ENCODE measurements at places on chromosomes 12 and 14.

DNA sequence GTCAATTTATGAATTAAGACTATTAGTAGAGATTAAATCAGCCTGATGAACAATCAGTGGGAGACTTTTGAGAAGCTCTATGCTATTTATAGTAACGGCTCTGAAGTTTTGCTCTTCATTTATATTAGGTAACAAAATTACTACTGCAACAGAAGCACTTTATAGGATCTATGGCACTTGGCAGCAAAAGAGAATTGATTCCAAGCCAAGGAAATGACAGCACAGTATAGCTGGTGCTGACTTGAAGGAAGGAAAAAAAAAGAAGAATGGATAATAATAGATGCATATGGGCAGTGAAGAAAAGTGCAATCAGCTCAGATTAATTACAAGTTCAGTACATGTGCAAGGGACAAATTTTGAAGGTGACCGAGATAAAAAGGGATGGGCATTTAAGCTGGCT is 228.2 kb upstream of the PPFIA2 start:
- DNase-seq: no peak

- DNase-seq: no peak
Observed at GRCh38 chr14:59918824-59919569, 947 bp upstream of the LRRC9 start.

- no peak for DNase-seq
Observed at GRCh38 chr12:1814266-1814665, 6.1 kb upstream of the LRTM2 start.

DNA sequence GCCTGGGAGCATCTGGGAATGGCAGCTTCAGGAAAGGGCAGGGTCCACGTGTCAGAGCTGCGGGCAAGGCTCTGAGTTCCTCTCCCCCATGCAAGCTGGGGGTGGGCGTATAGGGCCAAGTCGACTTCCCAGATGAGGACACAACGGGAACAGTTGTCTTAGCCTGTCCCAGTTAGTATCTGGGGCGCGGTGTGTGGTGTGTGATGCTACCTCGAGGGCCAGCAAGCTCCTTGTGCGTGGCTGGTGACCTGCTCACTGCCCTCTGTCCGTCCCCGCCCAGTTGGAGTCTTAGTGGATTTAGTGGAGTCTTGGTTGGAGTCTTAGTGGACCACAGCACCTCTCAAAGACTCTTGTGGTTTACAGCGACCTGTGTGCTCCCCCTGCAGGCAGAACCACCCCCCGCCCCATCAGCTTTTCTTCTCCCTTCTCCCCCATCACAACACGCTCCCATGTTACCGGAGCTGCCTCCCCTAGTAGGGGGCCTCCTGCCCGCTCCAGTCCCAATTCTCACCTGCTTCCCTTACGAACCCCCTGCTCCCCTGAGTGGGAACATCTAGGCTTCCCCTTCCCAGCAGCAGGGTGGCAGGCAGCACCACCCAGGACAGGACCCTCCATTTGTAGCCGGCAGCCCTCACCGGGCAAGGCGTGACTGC is 8.7 kb downstream of the ASPG start:
- no peak for DNase-seq

DNA sequence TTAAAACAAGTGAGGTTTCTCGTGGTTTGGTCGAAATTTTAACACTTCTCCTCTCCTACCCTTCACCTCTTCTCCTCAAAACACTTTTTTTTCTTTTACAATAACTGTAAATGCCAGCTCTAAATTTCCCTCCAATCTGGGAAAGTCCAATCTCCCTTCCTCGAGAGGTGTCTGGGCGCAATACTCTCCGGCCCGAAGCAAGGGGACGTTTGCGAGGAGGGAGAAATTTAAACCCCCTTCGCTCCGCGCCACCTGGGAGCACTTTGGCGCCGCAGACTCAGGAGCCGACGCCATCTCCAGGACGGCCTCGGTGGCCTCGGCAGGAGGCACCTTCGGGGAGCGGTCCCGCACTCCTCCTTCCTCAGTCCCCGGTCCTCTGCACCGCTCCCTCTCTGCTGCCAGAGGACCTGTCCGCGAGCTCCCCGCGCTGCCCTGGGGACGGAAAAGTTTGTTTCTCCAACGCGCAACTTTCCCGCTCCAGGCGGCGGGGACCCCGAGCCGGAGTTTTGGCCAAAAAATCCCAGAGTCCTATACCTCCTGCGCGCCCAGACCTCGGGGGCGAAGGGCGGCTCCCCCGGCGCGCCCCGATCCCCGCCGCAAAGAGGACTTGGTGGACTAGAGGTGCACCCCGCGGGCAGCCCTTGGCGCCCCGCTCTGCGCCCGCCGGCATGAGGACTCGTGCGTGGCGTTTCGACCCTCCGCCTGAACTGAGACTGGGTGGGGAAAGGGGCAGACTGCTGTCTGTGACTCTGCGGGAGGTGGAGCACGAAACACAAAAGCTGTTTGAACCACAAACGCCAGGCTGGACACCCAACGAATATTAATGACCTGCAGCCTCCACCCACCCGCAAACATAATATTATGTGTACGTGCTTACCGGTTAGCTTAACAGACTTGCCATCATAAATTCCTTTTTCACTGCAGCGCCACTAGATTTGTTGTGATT is 95.2 kb upstream of the HMGA2 start:
- DNase-seq: no peak

DNA sequence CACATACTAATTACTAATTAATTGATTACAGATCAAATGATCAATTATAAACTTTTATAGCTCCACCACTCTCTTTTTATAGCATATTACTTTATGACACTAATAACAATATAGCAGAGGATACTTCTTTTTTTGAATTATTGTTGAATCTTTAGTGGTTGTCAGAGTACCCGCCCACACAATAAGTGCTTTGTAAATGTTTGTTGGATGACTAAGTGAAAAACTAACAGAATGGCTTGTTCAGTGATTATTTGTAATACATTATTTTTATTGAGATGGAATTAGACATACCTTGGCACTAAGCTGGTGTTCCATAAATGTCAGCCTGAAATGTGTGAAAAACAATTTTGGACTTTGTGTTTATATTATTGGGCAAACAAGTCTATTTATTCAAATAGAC is 670.5 kb upstream of the ATXN7L3B start:
- no peak for DNase-seq

GRCh38 chr12:27163048-27163715 is 80.8 kb upstream of the C12orf71 start:
- no peak for DNase-seq

- peak; percentile 40 for DNase-seq
Observed at GRCh38 chr12:92065018-92065499, 80.6 kb downstream of the BTG1 start.

GRCh38 chr12:67798768-67799167 is 150.2 kb downstream of the DYRK2 start:
- no peak for DNase-seq

- peak; percentile 7 for DNase-seq
Observed at GRCh38 chr12:105084251-105085250, at the start of gene ALDH1L2. Gene ALDH1L2 (minus strand): TSS chr12:105084458. CDS start chr12:105084436, 22 bp downstream.

DNA sequence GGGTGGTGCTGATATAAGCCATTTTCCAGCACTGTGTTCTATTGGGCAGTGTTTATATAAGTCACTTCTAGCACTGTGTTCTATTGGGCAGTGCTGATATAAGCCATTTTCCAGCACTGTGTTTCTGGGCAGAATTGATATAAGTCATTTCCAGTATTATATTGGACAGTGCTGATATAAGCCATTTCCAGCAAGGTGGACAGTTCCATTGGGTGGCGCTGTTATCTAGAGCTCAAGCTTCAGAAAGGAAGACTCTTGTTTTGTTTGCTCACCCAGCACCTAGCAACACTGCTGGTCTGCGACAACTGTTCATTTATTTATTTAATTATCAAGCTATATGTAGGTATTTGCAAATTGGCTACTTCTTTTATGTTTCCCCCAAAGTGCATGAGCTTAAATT is 690.3 kb downstream of the AACS start:
- DNase-seq: no peak

DNA sequence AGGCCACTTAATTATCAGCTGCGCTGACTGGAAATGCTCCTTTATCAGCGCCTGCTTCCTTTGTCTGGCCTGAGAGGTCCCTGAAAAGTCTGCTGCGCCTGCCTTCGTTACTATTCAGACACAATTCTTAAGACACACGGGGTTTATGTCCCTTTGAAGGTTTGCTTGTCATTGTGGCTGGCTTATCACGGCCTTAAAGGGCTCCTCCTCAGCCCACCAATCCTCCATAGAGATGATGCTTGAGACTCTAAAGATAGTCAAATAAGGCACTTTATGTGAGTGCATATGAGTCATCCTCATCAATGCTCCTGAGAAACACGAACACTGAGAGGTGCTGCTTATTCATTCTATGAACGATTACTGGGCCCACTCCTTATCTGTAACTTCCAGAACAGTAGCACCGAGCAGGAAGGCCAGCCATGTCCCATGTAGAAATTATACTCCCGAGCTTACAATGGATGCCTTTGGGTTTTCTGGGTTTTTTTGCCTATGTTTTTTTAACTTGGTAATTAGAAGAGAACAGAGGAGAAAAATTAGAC is 1268.2 kb upstream of the TMEM132C start:
- DNase-seq: no peak

DNA sequence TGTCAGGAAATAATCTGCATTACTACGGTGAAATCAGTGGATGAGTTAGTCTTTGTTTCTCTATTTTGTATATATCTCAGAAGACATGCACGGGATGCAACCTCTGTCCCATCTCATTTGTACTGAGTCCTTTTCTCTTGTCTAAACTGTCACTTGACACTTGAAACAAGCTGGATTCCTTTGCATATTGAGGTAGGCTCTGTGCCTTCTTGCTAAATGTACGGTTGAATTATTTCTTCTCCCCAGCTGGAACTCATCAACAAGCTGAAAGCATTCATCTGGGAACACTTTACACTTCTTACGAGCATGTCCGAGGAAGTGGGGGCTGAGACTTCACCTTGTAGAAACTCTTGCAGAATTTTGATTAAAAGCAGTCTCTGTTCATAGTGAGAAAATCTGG is 119.5 kb downstream of the VEZT start:
- DNase-seq: no peak

GRCh38 chr14:105185973-105186372 is 4.9 kb upstream of the NUDT14 start:
- no peak for DNase-seq

- DNase-seq: no peak
Observed at GRCh38 chr12:130559806-130560205, 156.3 kb downstream of the RIMBP2 start.

GRCh38 chr14:102353126-102353619 is 9.5 kb downstream of the CINP start:
- no peak for DNase-seq

DNA sequence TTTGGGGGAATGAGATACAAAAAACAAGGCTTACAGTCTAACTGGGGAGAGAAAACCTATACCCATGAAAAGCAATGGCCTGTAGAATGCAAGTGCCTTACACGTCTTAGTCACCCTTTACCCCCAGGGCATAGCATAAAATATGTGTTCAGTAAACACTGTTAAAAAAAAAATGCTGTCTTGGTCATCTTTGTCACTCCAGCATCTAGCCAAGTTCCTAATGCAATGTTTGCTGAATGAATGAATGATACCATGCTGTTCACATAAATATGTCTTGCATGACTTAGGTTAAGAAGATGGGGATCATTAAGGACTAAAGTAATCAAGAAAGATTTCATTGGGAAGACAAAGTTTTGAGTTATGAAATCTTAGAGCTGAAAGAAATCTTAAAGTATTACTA is 38.5 kb downstream of the PPP2R5E start:
- no peak for DNase-seq

DNA sequence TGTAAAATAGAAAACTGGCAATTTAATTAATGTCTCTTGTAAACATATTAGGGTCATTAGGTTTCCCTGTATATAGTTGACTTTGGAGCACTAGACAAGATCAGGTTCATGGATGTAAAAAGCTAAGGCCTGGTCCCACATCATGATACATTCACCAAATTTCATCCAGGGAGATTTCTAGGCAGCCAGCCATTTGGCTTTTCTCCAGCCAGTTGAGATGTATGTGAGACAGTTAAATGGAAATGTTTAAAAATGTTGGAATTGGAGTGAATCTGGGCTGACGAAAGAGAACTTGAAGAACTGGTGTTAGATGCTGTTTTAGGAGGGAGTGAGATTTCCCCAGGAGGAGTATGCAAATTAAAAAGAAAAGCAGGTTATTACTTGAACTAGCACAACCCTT is 41.8 kb upstream of the CLEC14A start:
- no peak for DNase-seq

- no peak for DNase-seq
Observed at GRCh38 chr12:9792961-9793617, 32.4 kb upstream of the CD69 start.

DNA sequence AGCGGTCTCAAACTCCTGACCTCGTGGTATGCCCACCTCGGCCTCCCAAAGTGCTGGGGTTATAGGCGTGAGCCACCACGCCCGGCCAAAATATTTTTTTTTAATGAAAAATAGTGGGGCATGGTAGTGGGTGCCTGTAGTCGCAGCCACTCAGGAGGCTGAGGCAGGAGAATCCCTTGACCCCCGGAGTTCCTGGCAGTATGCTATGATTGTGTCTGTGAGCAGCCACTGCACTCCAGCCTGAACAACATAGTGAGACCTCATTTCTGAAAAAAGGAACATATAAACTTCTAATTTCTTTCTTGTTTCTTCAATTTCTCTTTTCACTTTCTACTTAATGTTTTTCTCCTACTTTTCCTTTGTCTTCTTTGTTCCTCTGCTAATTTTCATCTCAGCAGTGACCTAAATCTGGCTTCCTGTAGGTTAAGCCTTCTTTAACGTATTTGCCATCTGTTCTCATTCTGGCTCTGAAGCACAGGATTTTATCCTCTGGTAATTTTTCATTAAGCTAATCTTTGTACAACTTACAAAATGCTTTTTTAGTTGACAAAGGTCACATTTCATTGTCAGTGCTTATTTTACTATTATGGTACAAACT is 4.5 kb upstream of the RPGRIP1 start:
- no peak for DNase-seq

DNA sequence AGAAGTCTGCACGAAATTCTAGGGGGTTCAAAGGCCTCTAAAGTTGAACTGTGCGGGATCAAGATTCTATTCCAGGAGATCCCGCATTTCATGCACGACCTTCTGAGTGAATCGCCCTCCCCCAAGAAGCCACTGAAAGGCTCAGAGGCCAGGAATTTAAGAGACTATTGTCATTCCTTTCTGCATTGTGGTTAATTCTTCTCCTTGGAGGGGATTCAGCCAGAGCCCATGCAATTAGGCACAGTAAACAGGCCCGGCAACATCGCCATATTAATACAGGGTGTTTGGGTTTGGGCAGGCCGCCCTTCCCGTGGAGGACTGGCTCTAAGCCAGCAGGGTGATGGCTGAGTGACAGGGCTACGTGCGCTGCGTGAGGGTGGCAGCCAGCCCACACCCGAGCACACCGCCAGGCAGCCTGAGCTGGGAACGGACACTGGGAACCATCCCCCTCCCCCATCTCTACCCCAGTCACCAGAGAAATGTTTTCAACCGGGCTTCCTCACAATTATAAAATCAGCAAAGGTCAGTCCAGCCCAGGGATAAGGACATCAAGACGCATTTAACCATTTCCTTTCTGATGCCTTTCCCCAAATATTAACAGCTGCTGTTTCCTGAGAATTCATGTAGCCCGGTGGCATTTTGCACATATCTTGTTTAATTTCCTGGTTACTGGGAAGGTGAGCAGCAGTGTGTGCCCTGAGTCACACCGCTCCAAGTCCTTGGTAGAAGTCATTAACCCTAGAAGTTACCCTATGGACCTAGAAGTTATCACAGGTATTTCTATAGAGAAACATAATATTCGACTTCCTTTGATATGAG is 12.5 kb downstream of the EGLN3 start:
- no peak for DNase-seq

GRCh38 chr12:32069731-32070130 is 36.9 kb upstream of the BICD1 start:
- no peak for DNase-seq

- DNase-seq: no peak
Observed at GRCh38 chr12:57342207-57342691, 88.6 kb downstream of the R3HDM2 start.

- DNase-seq: no peak
Observed at GRCh38 chr14:22333422-22334274, 255.4 kb downstream of the DAD1 start.
